ENCODE measurements at places on chromosomes 1 and 21. TPM values are rescaled to one million over a fixed set of nuclear protein-coding genes. Genes with fewer than 3 reads are reported as not detected.
A peak's percentile ranks its signal among the peaks of the same experiment; 100 is the strongest.

URB1 gene
- 13.1 TPM for total RNA-seq

NTMT2 gene
- not detected for total RNA-seq

TIE1 gene
- total RNA-seq = 7.0 TPM

DNA sequence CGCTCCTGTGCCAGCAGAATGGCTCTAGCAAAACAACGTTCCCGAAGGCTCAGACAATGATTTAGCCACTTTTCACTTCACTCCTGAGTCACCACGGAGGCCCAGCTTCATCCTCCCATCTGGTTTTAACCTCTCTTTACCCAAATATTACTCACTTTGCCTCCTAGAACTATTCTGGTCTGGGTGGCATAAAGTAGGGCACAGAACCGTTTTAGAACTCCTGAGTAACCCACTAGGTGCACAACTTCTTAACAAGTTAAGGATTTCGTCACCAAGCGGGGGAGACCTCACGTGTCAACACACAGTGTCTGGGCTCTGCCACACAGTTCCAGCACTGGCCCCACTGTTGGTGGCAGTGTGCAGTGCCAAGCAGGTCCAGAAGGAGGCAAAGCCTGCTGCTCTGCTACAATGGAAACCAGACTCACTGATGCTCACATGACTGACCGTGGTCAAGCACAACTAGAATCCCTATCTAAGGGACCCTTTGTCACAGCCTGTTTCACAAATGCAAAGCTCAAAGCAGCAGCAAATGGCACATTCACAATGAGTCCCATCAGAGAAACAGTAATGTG, 121.7 kb downstream of the SIPA1L2 start:
- DNase-seq = peak; percentile 74

GRCh38 chr1:113325022-113325421, 65.3 kb upstream of the MAGI3 start:
- DNase-seq = no peak

CD164L2 gene
- not detected for total RNA-seq
